ENCODE measurements at places on chromosomes 3 and 15.

DNA sequence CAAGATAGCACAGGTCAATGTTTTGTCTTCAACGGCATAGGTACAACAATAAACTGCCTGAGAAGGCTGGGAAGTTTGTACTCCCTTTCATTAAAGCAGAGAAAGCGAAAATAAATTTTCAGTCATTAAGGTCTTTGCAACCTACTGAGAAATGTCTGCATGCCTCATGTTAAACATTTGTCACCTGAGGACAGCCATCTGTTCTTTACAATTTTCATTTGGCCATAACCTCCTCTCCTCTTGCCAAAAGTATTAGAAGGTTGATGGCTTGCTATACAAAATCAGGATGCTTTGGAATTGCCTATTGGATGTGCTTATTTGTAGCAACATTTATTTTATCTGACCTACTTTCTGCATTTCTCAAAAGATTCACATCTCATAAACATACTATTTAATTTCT is 122.7 kb downstream of the GOLIM4 start:
- no peak for DNase-seq

DNA sequence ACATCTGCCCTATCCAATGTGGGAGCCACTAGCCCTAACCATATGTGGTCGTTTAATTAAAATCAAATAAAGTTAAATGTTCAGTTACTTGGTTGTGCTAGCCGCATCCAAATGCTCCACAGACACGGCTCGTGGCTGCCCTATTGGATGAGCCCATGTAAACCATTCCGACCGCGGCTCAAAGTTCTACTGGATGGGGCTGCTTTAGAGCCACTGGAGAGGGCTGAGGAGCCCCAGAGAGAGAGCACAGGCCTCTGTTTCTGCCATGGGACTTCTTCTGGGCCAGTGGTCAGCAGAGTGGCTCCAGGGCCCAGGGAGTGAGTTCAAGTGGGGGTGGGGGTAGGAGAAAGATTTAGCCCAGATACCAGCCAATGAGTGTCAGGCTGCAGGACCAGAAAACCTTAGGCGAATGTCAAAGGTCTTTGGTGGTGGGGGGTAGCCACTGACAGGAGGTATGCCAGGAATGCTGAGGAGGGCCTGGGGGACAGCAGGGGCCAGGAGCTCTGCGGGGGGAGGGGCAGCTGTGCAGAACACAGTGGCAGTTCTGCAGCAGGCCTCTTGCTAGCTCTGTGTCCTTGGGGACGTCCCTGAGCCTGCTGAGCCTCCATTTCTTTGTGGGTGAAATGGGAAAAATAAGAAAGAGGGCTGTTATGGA is 30.1 kb downstream of the SPSB4 start:
- no peak for DNase-seq

DNA sequence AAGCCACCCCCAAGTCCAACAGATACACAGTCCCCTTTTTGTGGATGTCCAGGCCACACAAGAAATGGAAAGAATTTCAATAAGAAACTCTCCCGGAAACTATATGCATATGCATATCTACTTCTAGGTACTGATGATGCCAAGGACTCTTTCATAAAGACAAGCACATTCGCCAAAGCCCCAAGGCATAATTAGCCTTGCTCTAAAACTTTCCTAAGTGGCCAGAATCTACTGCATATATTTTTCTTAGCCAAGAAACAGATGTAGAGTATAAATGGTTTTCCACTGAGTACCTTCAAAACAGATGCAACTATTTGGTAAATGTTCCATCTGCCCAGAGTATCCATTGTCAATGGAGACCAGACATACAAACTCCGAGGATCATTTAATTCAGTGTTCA is 73.9 kb downstream of the MAGI1 start:
- no peak for DNase-seq

- DNase-seq: no peak
Measured at GRCh38 chr3:156473341-156473740, 81.6 kb downstream of the SSR3 start.

- DNase-seq: peak; percentile 59
Measured at GRCh38 chr3:27533718-27534573, 49.8 kb upstream of the SLC4A7 start.

DNA sequence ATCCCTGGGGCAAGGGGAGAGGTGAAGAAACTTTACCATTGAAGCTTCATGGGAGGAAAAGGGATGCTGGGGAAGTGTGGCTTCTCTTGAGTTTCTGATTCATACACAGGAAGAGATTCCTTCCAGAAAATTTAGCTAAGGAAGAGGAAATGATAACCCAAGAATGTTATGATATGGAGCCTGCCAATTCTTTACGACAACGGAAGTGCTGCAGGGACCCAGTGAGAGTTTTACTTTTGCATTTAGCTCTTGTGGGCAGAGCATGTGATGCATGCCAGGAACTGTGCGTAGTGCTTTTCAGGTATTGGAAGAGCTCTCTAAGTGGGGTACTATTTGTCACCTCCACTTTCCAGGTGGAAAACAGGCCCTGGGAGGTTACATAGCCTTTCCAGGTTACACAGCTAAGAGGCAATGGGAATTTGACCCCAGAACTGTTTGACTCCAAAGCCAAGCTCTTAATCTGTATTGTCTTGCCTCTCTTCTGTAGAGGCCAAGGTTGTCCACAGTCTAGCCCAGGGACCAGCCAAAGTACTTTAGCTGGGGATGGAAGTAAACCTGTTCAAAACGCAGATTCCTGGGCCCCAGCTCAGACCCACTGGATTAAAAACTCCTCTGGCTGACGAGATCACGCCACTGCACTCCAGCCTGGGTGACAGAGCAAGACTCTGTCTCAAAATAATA is 23.0 kb downstream of the CMTM7 start:
- DNase-seq: peak; percentile 57

DNA sequence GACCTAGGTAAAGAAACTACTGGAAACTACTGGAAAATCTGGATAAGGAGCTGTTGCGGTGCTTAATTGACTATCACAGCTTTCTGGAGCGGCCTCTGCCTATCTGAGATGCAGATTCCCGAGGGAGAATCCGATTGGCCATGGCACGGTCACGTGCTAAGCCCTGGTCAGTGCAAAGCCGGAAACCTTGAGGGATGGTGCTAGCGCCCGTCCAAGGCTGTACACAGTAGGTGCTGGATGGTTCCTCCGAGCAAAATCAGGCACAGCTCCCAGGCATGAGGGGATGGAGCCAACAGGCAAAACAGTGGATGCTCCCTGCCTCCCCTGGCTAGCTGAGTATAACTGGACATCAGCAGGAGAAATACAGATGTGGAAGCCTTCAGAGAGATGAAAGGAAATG is 238.7 kb upstream of the HES1 start:
- no peak for DNase-seq

DNA sequence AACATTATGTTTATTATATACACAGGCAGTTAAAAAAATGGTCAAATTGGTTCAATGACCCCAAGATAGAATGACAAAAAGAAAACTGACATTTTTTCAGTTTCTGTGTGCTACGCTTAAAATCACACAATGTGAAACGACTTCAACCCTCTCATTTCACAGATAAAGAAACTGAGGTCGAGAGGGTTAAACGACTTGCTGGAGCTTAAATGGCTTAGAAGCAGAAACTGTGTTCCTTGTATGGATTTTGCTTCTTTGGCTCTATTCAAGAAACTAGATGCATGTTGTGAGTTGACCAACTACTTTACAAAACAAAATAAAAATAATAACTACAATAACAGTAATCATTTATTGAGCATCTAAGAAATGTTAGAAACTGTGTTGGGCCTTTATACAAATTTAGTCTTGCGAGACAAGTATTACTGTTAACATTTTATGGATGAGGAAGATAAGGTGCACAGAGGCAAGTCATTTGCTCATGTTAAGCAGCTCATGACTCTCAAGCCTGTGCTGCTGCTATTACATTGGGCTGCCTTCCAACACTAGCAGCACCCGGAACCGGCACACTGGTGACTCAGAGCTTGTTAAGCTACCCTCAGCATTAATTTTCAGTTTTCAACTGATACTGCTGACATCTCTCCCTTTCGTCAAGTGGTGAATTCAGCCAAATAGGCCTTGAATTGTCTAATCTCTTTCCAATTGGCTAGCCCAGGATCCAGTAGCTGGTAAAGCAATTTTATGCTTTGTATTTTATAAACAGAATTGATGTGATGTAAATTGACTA is 487.6 kb downstream of the NAALADL2 start:
- no peak for DNase-seq

- DNase-seq: no peak
Measured at GRCh38 chr15:51846463-51847230, 17.2 kb downstream of the TMOD3 start.

- DNase-seq: no peak
Measured at GRCh38 chr3:94069194-94069813, 6.4 kb downstream of the NSUN3 start.

- DNase-seq: no peak
Measured at GRCh38 chr3:197434830-197435229, 120.9 kb downstream of the BDH1 start.

GRCh38 chr3:192608726-192609600 is 118.4 kb downstream of the FGF12 start:
- no peak for DNase-seq

DNA sequence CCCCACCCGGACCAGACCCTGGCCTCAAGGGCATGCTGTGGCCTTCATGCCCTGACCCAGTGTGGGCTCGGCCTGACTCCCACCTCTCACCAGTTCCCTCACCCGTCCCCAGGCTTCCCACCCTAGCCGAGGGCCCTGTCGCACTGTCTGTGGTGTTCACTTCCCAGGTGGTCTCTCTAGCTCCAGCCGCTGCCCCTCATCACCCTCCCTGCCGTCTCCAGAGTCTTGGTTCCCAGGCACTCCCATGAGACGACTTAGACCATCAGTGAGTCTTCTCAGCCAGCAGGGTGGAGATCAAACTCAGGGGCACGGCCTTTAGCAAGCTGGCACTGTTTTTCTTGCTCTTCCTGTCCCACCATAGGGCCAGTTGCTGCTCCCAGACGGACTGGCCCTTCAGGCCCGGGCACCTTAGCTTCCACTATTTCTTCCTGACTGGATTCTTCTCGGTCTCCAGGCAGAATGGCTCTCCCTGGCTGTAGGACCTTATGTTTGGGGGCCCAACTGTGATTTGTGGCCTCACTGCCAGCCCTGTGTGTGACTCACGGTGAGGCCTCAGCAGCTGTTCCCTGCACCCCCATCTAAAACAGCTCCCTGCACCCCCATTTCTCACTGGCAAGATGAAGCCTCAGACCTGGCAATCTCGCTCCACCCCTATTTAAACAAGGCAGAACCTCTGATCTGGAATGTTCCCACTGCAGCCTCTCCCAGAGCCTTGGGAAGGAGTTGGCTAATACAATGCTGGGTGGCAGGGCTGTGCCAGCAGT is 9.4 kb upstream of the PCSK6 start:
- DNase-seq: no peak

- no peak for DNase-seq
Measured at GRCh38 chr3:120820748-120821147, 78.2 kb downstream of the GTF2E1 start.

DNA sequence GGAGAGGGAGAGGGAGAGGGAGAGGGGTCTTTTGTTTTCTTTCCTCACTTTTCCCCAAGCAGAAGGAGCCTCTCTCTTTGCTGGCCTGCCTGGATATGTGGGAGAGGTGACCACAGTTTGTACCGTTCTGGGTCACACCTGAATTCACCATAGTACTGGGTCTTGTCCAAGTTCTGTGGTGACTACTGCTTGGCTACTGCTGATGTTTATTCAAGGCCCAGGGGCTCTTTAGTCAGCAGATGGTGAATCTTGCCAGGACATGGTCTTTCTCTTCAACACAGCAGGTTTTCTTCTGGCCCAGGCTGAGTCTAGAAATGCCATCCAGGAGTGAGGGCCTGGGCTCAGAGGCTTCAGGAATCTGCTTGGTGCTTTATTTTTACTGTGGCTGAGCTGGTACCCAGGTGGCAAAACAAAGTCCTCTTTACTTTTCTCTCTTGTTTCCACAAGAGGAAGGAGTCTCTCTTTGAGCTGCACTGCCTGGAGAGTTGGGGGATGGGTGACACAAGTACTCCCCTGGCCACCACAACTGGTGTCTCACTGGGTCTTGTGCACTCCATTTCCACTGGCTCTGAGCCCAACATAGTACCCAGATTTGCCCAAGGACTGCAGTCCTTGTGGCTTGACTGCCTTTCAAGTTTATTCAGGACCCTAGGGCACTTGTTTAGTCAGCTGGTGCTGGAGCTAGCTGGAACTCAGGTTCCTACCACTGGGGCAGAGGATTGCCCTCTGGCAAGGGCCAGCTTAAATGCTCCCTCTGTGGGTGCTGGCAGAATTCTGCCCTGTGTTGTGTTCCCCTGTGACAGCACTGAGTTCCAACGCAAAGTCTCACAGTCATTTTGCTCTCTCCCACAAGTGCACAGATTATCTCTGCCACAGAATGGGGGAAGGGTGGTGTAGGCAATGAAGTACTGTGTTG is 16.8 kb upstream of the CCNDBP1 start:
- DNase-seq: no peak

- no peak for DNase-seq
Measured at GRCh38 chr15:71042356-71042922, 72.8 kb upstream of the THSD4 start.

DNA sequence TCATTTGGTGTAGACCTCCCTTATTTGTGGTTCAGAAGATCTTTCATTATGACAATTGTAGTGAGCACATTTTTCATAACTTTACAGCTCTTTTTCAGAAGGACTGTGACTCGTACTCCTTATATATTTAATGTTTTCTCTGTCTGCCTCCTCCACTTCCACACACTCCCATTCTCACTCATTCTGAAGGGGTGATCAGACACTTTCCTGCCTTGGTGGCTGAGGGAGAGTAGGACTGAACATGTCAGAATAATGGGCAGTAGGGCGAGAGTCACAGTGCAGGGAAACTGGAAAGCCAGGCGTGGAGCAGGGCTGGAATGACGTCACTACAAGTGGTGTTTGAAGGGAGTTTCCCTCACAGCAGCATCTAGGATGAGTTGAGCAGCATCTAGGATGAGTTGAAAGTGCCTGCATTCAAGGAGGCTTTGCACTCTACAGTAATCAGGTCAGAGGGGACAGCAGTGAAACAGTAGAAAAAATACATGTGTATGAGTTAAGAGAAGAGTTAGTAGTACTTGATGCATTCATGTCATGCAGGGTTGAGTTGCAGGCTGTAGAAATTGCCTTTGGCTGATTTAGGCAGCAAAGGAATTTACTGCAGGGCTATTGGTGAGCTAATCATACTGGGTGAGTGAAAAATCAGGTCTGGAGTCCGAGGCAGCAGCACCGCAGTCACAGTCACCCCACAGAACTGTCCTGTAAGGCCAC is 36.3 kb upstream of the FBXL22 start:
- DNase-seq: no peak

DNA sequence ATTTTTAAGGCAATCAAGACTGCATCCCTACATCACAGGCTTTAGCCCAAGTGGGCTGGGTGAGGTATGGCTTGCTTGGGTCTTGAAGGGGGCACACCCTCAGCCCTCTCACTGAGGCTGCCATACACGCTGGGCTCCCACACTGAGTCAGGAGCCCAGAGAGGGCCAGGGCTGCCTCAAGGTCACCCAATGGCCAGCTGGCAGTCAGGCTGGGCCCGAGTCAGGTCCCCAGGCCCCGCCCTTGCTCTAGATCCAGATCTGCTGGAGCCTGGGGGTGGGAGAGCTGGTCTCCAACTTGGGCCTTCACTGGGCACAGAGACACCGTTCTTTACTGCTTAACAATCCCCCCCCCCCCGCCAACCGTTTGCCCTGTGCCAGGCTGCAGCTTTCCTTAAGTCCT is 88.1 kb downstream of the IQSEC1 start:
- DNase-seq: no peak
